H9 (cell line): ENCODE measurements at places on chromosomes 16 and 17. TPM values are rescaled to one million over a fixed set of nuclear protein-coding genes. Genes with fewer than 3 reads are reported as not detected.

The GUCY2D gene
- 0.15 and 0.35 TPM in 2 replicates for total RNA-seq

- peaks cover 56% of the 10 kb centered on the region for H3K36me3 ChIP-seq
- H3K27me3 ChIP-seq = no peaks in the 10 kb centered on the region
- no peak overlapping the region for H3K27ac ChIP-seq
- no peak overlapping the region for H3K4me3 ChIP-seq
- DNase-seq = no peak
Observed at GRCh38 chr17:37476431-37477120, 13.1 kb upstream of the DUSP14 start.

DNA sequence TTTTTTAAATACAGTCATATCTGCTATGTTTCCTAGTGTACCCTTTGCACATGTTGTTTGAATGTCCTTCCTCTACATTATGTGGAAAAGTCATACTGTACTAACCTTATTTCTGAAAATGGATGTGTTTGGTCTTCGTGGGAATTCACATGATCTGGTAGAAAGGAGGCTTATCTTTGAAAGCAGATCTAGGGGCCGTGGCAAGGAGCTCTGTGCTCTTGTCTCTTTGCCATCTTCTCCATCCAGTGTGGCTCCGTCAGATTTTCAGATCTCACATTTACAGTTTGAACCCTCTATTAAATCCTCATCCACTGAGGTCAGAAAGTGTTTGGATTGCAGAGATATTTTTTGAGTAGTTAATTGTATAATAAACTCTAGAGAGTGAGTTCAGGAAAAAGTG is 32.9 kb downstream of the MAP2K4 start:
- H3K4me3 ChIP-seq = no peak overlapping the region
- peaks cover 8% of the 10 kb centered on the region for H3K4me1 ChIP-seq
- no peak for DNase-seq
- H3K27me3 ChIP-seq = no peaks in the 10 kb centered on the region

DNA sequence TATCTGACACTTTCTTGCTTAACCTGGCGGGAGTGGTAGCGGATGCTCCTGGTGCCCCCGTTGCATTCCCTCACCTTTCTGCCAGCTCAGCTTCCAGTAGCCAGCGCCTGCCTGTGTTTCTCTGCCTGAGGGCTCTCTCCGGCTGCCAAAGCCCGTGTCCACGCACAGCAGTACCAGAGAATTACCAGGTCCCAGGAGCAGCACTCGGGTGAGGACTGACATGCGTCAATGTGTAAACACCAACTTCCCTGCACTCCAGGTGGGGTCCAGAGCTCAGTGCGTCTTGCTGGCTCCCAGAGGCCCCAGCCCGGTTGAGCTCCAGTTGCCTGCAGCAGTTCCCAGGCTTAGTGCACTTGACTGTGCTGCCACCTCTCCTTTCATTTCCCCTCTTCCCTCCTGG is 54.8 kb downstream of the CDH13 start:
- H3K27ac ChIP-seq = no peak overlapping the region
- DNase-seq = peak; percentile 29
- H3K27me3 ChIP-seq = no peaks in the 10 kb centered on the region; the same call in 1 of the 2 replicates
- no peaks in the 10 kb centered on the region for H3K36me3 ChIP-seq
- no peaks in the 10 kb centered on the region for H3K4me1 ChIP-seq

The JPT1 gene
- total RNA-seq = 265 and 275 TPM in 2 replicates

The CD79B gene
- total RNA-seq = 0.96 and 1.4 TPM in 2 replicates

The TMEM238L gene
- not detected in 2 replicates for total RNA-seq

DNA sequence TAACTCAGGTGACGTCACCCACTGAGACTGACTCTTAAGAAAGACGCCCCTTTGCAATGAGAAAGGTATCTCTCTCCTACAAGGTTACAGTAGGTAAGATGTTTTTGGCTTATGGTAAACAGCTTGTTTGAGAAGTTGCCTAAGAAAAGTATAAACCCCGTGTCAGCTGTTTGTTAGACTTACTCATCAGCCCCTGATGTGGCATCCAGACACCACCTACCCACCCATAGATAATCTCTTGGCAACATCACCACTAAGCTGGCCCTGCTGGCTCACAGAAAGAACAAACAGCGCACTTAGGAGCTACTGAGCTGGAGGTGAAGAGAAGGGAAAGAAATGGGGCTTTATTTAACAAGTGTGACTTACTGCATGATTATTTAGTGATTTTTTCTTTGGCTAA is 121.0 kb downstream of the PARN start:
- H3K27ac ChIP-seq = no peak overlapping the region
- H3K36me3 ChIP-seq = peaks cover 2% of the 10 kb centered on the region; the same call in 1 of the 2 replicates
- H3K27me3 ChIP-seq = no peaks in the 10 kb centered on the region
- DNase-seq = no peak

- no peak overlapping the region for H3K27ac ChIP-seq
- DNase-seq = no peak
- H3K27me3 ChIP-seq = no peaks in the 10 kb centered on the region
- H3K4me3 ChIP-seq = no peak overlapping the region
- H3K4me1 ChIP-seq = no peaks in the 10 kb centered on the region
Observed at GRCh38 chr16:61792194-61792909, 243.9 kb downstream of the CDH8 start.

DNA sequence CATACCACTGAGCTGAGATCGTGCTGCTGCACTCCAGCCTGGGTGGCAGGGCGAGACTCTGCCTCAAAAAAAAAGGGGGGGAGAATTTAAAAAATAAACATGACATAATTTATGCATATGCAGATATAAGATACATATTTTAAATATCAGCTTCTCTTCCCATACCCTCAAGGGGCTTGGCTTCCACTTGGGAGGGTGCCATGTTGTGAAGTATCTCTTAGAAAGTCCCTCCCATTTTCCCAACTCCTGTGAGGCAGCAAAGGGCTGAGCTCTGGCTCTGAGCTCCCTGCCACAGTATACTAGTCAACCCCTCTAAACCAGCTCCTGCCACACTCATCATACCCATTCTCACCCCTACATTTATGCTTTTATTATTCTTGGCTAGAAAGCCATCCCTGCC is 39.4 kb downstream of the MYH11 start:
- peaks cover 10% of the 10 kb centered on the region for H3K36me3 ChIP-seq
- no peak overlapping the region for H3K4me3 ChIP-seq
- no peaks in the 10 kb centered on the region for H3K4me1 ChIP-seq
- DNase-seq = no peak

The ENO3 gene
- total RNA-seq = 20.7 and 25.4 TPM in 2 replicates

GRCh38 chr17:41421116-41421515 is 3.3 kb downstream of the KRT37 start:
- H3K27ac ChIP-seq = no peak overlapping the region
- H3K4me1 ChIP-seq = no peaks in the 10 kb centered on the region
- no peak for DNase-seq
- no peaks in the 10 kb centered on the region for H3K27me3 ChIP-seq
- H3K36me3 ChIP-seq = no peaks in the 10 kb centered on the region

- DNase-seq = no peak
- no peak overlapping the region for H3K4me3 ChIP-seq
- no peak overlapping the region for H3K27ac ChIP-seq
- H3K36me3 ChIP-seq = peaks cover 3% of the 10 kb centered on the region; the same call in 1 of the 2 replicates
- H3K4me1 ChIP-seq = no peaks in the 10 kb centered on the region
- H3K27me3 ChIP-seq = no peaks in the 10 kb centered on the region
Observed at GRCh38 chr17:76476736-76477135, 9.3 kb downstream of the AANAT start.

The LRRC37A gene
- total RNA-seq = 1.9 and 2.0 TPM in 2 replicates
